ENCODE measurements at places on chromosomes 4 and X.

- no peak for DNase-seq
These were observed 550.0 kb upstream of the DIPK2B start for GRCh38 chrX:45750639-45751038.

- no peak for DNase-seq
These were observed 79.8 kb upstream of the SMARCAD1 start for GRCh38 chr4:94127707-94128328.

DNA sequence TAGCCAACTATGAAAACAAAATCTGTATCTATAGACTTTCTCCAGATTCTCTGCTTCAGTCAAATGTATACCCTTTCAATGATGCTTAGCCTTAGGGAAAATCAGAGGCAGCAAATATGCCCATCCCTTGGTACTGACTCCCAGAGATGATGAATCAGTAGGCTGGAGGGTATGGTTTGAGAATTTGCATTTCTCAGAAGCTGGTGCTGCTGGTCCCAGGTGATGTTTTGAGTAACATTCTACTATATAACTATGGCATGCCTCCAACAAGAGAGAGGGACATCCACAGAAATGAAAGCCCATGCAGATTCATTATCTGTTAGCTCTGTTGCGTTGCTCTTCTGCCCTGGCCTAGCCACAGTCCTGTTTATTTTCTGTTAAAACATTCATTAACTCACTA, 13.6 kb downstream of the TNIP3 start:
- no peak for DNase-seq

- no peak for DNase-seq
These were observed 96.3 kb upstream of the ENPP6 start for GRCh38 chr4:184313702-184314659.

DNA sequence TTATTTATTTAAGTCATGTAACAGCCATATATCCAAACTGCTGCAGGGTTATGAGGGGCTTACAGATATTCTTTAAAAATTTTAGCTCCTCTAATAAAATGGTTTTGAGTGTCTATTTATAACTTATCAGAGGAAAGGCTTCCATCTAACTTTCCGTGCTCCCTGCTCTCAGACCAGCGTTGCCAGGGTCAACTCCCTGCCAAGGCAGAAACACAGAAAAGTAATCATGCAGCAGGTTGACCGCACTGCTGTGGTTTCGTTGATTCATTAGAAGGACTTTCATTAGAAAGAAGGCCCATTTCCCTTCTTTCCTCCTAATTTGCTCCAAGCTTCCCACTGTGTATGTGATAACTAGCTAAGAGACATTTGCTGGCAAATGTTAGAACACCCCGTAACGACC, 33.9 kb downstream of the BCLAF3 start:
- no peak for DNase-seq

DNA sequence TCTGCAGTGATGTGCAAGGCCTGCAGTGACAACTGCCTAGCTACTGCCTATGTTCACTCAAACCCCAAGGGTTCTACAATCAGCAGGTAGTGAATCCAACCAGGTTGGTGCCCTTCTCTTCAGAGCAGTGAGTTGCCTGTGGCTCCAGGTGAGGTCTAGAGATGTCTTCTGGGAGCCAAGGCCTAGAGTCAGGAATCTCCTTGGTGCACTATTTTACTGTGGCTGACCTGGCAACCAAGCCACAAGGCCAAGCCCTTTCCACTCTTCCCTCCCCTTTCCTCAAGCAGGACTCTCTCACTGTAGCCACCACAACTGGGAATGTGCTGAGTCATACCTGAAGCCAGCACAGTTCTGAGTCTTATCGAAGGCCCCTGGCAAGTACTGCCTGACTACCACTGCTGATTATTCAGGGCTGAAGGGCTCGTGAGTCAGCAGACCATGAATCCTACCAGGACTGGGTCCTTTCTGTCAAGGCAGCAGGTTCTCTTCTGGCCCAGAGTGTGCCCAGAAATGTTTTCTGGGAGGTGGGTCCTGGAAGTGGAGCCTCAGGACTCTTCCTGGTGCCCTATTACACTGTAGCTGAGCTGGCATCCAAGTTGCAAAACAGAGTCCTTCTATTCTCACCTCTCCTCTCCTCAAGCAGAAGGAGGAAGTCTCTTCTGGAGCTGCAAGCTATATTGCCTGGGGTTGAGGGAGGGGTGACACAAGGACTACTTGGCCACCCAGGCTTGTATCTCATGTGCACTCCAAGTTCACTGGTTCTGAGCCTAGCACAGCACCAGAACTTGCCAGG, 111.6 kb downstream of the BTC start:
- DNase-seq: peak; percentile 95

GRCh38 chr4:86664959-86665358, 70.8 kb downstream of the PTPN13 start:
- peak; percentile 70 for DNase-seq

GRCh38 chrX:63746278-63746677, 38.7 kb downstream of the ARHGEF9 start:
- peak; percentile 23 for DNase-seq

GRCh38 chrX:7147978-7148854, at the start of gene PUDP:
Gene PUDP (minus strand): TSS chrX:7148153. CDS start chrX:7148113, 40 bp downstream.
- DNase-seq: peak; percentile 80

DNA sequence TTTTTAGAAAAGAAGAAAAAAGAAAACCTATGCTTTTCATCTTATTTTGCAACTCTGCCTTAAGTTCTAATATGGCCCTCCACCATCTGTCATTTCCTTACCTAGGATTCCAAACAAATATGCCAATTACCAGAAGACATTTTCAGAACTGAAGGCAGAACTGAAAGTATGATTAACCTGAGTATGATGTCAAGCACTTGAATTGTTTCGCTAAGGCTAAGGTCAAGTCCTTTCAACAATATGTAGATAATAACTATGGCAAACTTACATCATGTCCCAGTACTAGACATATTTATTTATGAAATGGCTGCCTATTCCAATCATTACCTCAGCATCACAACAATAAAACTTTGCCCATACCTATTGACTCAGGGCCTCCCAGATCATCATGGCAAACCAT, 91.0 kb downstream of the OR13H1 start:
- no peak for DNase-seq

- no peak for DNase-seq
These were observed 55.4 kb upstream of the RASSF6 start for GRCh38 chr4:73675623-73676022.

- DNase-seq: peak; percentile 83
These were observed at the start of gene CDKN2AIP for GRCh38 chr4:183444214-183445096. Gene CDKN2AIP (plus strand): TSS chr4:183444636. CDS start chr4:183444798, 162 bp downstream.

DNA sequence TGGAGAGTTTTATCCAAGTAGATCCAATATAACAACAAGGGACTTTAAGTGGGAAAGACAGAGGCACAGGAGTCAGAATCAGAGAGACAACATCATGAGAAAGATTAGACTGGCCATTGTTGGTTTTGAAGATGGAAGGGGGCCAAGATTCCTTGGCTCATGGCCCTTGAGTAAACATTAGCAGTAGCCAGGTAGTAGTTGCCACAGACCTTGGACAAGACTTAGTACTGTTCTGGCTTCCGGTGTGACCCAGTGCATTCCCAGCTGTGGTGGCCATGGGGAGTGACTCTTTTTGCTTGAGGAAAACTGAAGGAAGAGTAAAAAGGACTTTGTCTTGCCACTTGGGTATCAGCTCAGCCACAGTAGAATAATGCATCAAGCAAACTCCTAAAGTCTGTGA, 462.2 kb upstream of the CPXCR1 start:
- DNase-seq: no peak

GRCh38 chr4:4637710-4638109, 95.9 kb upstream of the STX18 start:
- DNase-seq: no peak

- peak; percentile 87 for DNase-seq
These were observed 239.6 kb upstream of the TRAM1L1 start for GRCh38 chr4:117324851-117325491.

GRCh38 chr4:173403051-173403450, 4.1 kb upstream of the SCRG1 start:
- no peak for DNase-seq

DNA sequence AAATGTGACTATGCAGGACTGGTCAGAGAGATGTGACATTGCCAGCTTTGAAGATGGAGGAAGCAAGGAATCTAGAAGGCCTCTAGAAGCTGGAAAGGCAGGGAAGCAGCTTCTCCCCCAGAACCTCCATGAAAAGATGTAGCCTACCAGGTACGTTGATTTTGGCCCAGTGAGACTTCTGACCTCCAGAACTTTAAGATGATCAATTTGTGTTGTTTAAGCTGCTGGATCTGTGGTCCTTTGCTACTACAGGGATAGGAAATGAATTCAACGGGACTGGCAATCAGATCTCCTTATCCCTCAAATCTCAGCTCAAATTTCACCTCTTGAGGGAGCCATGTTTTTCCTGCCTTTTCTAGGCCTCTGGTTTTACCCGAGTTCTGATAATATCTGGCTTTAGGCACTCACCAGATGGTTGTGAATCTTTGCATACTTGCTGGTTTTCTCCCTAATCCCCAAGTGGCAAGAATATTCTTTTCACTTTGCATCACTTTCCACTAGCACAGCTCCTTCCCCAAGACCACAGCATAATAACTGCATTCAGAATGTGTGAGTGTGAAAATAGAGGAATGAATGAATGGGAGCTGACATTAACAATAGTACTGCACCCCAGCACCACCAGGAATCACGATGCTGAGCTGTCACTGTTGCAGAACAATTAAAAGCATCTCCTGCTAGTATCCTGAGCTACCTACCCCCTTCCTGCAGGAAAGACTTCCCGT, 25.5 kb upstream of the TMSB4X start:
- no peak for DNase-seq

- DNase-seq: no peak
These were observed 3.6 kb upstream of the TMEM271 start for GRCh38 chr4:579543-580175.

- no peak for DNase-seq
These were observed 273.3 kb downstream of the SH2D1A start for GRCh38 chrX:124619710-124620109.

- DNase-seq: no peak
These were observed 33.0 kb downstream of the TFDP3 start for GRCh38 chrX:133185119-133185518.

DNA sequence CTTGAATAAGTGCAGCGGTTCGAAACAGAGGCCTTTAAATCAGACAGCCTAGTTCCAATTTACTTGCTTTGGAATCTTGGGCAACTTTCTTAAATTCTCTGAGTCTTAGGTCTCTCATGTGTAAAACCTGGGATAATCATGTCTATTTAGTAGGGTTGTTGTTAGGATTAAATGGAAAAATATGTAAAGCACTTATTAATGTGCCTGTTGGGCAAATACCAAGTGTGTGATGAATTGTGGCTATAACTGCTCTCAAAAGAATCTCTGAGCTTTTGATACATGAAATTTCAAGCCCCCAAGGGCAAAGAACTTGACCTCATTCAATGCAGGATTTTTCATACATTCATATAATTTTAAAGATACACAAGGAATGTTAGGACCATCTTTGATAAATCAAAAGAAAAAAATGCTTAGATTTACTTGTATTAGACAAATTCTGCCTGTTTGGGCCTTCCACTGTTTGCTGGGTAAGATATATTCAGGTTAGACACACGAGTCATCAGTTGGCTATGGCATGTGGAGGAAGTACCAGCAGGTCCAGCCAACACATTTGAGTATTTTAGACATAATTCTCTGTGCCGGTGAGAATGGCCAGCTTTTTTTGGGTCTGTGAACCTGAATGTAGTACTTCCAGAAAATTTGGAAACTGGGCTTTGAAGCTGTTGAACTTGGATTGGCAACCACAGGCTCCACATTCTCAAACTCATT, 241.4 kb upstream of the CNKSR2 start:
- no peak for DNase-seq

GRCh38 chr4:125042041-125042440, 272.7 kb upstream of the FAT4 start:
- DNase-seq: no peak

- peak; percentile 32 for DNase-seq
These were observed 83.8 kb downstream of the SEL1L3 start for GRCh38 chr4:25779021-25779420.

DNA sequence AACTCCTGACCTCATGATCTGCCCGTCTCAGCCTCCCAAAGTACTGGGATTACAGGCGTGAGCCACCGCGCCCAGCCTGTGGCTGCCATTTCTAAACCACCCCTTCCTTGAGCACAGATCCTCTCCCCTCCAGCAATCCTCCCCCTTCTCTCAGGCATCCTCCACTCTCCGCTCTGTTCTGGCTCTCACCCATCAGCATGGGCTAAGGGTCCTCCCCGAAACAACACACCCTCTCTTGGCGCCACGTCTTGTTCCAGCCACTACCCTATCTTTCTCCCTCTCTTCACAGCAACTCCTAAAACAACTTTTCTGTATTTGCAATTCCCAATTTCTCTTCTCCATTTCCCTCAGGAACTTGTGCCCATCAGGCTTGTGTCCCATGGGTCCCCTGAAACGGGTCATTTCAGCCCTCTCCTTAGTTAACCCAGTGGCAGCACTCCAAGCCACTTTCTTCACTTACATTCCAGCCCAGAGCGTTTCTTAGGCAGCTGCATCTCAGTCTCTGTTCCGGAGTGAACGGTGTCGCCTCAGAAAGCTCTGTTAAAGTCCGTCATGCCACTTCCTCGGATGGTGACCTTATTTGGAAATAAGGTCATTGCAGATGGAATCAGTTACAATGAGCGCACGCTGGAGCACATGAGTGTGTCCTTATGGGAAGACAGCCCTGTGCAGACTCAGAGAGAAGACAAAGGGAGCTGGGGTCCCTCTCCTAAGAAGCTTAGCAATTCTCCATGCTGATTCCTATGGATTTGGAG, 28.3 kb upstream of the CLDN24 start:
- no peak for DNase-seq

DNA sequence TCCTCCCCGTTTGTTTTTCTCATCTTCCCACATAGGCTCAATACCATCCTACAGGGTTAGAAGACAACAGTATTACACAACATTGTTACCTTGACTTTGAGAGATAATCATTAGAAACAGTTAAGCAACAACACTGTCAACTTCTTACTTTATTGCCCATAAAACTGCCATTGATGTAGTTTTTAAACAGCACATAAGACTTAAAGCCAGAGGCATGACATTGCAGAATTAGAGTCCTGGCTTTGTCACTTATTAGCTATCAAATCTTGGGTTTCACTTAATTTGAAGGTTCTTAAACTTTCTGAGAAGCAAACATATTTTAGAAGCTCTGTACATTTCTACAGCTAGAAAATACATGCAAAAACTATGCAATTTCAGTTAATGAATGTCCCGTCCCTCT, 41.8 kb downstream of the EIF4E start:
- DNase-seq: no peak

GRCh38 chr4:123621072-123621705, 224.6 kb downstream of the SPRY1 start:
- no peak for DNase-seq

Measured in brain microvascular endothelial cell (primary cell).